T-helper 17 cell (primary cell): ENCODE measurements at places on chromosomes 16 and 17.

GRCh38 chr17:42675348-42675964 is 1.3 kb downstream of the PLEKHH3 start:
- DNase-seq: no peak

DNA sequence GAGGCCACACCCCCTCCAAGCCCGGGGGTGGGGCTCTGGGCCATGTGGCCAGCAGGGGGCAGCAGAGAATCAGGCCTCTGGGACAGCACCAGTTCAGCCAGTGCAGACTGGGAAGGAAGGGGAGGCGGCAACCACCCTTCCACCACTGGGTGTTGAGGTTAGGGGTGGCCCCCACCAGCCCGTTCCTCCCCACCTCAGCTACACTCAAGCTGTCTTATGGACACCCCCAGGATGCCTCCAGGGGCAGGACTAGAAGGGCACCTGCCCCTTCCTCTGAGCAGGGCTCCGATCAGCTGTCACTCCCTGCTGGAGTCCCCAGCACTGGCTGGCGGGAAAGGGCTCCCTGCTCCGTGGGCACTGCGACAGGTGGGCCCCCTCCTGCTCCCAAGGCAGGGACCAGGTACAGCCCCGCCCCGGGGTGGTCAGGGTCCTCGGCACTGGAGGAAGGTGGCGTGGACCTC is 21.8 kb downstream of the KATNB1 start:
- peak; percentile 78 for DNase-seq

DNA sequence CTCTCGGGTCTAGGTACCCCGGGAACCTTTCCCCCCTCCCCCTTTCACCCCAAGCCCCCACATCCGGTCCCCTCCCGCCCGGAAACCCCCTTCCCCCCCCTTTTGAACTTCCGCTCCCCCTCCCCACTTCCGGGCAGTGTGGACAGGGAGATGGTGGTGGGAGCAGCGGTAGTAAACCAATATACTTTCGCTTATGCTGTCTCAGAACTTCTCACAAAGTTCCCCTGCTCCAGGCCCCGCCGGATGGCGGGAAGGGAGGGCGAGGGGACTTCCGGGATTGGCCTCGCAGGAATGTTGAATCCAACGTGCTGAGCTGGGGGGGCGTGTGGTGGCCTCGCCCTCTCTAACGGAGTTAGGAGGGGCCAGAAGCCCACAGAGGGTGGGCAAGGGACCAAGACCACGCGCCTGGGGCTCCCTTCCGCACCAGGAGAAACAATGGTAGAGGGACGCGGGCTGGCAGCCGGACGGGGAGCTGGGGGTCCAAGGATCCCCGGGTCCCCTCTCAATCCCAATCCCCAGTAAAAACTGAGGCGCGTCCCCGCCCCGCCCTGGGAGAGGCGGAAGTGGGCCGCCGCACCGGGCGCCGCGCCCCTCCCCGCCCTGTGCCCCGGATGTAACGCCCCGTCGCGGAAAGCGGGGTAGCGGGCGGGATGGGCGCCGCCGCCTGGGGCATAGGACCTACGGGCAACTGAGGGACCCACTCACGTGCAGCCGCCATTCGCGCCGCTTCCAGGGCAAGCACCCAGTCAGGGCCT is 742 bp downstream of the PFN1 start:
- DNase-seq: peak; percentile 55

DNA sequence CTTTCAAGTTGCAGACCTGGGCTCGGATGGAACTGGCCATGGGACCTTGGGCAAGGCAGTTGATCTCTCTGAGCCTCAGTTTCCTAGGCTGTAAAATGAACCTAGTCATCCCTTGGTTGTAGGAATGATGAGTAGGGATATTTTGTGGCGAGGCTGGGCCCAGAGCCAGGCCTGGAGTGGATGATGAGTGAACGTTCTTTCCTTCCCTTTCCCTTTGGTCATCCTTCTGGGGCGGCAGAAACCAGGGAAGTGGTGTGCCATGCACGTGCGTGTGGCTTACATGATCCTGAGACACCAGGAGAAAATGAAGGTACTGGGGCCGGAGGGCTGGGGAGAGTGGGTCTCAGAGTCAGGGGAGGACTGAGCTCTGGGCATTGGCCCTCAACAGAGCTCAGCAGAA is 8.4 kb downstream of the FBRS start:
- no peak for DNase-seq

DNA sequence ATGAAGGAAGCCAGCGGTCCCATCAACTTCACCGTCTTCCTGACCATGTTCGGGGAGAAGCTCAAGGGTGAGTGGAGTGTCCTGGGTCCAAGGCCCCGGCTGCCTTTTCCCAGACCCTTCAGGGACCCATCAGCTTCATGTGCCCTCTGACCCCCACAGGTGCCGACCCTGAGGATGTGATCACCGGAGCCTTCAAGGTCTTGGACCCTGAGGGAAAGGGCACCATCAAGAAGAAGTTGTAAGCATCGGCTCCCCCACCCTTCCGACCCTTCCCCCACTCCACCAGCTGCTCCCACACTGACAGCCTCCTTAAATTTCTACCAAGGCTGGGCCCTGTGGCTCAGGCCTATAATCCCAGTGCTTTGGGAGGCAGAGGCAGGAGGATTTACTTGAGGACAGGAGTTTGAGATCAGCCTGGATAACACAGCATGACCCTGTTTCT is 1.9 kb downstream of the MYL11 start:
- no peak for DNase-seq

DNA sequence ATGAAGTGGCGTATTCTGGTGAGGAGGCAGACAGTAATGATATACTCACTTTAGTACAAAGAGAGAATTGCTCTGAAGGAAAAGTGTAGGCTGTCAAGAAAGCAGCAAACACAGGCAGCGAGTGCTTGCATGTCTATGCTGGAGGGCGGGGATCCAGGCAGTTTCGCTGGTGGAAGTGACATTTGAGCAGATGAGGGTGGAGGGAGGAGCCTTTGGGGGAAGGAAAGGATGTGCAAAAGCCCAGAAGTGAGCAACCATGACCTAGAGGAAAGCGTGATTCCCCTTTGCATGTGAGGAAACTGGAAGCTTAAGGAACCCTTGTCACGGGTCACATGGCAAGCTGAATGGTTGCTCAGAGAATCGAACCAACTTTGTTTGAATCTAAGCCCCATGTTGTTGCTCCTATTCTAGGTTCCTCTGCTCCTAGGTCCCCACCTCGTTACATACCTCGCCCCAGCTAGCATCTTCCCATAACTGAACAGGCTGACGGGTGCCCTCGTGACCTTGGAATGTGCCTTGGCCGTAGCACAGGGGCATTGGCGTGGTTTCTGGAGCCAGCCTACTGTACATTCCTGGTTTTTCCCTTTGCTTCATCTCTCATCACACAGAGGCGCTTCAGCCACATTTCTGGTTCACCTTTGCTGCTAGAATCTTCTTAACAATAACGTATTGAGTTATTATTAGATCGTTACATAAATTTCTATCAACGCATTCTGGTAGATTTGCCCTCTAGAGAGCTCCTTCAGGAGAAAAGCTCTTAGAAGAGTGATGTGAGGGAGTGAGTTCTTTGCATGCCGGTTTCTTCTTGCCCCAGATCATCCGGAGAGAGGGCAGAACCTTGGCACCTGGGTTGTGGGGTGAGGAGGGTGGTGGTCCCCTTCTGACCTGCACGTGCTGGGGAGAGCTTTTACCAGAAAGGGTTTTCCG is 191.8 kb downstream of the SNX29 start:
- DNase-seq: no peak

GRCh38 chr17:35676441-35676840 is 55.0 kb upstream of the RASL10B start:
- no peak for DNase-seq

- DNase-seq: no peak
Measured at GRCh38 chr17:65885541-65886312, 306.2 kb downstream of the CEP112 start.

DNA sequence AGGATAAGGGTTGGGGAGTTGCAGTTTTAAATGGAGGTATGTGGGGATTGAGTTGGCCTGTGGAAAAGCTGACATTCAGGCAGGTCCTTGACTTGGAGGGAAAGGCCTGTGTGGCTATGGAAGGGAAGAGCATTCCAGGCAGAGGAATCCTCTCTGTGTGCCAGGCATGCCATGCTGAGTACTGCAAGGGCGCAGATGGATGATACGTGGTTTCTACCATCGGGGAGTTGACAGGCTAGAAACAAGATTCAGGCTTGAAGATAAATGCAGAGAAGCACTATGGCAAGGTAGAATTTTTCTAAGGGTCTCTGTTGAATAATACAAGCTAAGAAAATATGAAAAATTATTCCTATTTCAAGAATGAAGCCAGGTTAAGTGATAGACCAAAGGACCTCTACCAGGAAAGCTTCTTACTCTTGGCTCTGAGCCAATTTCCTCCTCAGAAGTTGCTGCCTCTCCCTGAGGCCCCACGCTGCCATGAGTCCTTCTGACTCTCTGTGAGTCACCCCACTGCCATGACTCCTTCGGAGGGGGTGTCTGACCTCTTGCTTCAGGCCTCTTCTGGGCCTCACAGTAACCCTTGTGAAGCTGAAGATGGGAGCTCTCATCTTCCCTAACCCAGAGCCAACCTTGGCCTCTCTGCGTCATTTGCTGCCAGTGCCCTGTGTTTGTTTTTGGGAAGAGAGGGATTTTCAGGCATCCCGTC is 75.8 kb downstream of the WNT3 start:
- DNase-seq: no peak

- DNase-seq: no peak
Measured at GRCh38 chr16:4262303-4262835, 10.5 kb downstream of the TFAP4 start.

DNA sequence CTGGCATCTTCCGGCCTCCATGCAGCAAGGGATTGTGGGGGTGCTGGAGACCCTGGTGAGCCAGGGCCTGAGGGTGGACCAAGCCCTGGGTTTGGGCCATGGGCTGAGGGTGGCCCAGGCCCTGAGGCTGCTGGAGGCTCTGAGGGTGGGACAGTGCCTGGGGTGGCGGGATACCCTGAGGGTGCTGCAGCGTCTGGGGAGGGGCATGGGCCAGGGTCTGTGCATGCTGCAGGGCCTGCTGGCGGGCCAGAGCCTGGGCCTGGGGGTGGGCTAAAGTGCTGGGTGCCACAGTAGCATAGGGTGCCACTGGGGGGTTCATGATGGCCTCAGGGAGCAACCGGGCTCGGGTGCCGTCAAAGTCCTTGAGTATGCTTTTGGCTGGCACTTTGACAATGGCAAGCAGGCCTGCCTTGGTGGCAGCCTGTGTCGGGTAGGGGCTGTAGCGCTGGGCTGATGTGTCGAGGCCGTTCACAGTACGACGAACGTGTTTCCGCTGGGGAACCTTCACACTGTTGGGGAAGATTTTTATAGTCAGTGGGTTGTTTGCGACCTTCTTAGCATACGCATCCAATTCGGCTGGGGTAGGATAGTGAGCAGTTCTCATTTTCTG is 15.6 kb downstream of the TRAF4 start:
- DNase-seq: no peak

- no peak for DNase-seq
Measured at GRCh38 chr16:85729452-85730185, 21.3 kb downstream of the C16orf74 start.

- DNase-seq: no peak
Measured at GRCh38 chr17:34909040-34909439, 52.2 kb downstream of the CCT6B start.

- DNase-seq: no peak
Measured at GRCh38 chr17:79732804-79733691, 2.3 kb downstream of the ENPP7 start.

GRCh38 chr16:50213939-50214519 is 52.3 kb upstream of the ADCY7 start:
- DNase-seq: no peak

- peak; percentile 61 for DNase-seq
Measured at GRCh38 chr17:80991645-80992076, at the start of gene CHMP6. TSS of gene CHMP6 (plus strand) at chr17:80991841. CDS start at chr17:80991919, 78 bp downstream.

- DNase-seq: no peak
Measured at GRCh38 chr17:37643869-37644268, 623 bp upstream of the DDX52 start.

GRCh38 chr16:51636920-51637769 is 486.1 kb upstream of the SALL1 start:
- DNase-seq: no peak

DNA sequence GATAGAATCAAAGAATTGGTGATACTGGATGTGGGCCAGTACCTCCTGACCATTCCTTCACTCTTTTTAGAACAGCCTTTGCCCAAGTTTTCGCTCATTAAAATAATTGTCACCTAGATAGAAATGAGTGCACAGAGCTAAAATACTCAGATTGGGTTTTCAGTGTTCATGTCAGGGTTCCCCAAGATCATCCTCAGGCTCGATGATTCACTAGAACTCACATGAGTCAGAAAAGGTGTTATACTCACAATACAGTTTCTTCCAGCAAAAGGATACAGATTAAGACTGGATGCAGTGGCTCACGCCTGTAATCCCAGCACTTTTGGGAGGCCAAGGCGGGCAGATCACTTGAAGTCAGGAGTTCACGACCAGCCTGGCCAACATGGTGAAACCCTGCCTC is 19.9 kb downstream of the ERCC4 start:
- DNase-seq: no peak

DNA sequence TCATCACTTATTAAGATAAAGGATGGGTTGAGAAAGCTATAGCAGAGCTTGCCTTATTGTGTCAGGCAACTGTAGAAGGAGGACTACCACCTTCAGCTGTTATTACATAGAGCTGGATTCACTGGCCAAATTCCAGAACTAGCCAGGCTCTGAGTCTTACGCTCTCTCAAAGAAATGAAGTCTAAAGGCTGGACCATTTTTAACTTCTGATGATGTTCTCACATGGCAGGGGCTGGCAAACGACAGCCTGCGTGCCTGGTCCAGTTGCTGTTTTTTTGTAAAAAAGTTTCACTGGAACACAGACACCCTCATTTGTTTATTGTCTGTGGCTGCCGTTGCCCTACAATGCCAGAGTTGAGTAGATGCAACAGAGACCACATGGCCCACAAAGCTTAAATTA is 21.2 kb downstream of the TRAF4 start:
- no peak for DNase-seq

- DNase-seq: no peak
Measured at GRCh38 chr16:19851476-19851875, 33.2 kb downstream of the GPRC5B start.

DNA sequence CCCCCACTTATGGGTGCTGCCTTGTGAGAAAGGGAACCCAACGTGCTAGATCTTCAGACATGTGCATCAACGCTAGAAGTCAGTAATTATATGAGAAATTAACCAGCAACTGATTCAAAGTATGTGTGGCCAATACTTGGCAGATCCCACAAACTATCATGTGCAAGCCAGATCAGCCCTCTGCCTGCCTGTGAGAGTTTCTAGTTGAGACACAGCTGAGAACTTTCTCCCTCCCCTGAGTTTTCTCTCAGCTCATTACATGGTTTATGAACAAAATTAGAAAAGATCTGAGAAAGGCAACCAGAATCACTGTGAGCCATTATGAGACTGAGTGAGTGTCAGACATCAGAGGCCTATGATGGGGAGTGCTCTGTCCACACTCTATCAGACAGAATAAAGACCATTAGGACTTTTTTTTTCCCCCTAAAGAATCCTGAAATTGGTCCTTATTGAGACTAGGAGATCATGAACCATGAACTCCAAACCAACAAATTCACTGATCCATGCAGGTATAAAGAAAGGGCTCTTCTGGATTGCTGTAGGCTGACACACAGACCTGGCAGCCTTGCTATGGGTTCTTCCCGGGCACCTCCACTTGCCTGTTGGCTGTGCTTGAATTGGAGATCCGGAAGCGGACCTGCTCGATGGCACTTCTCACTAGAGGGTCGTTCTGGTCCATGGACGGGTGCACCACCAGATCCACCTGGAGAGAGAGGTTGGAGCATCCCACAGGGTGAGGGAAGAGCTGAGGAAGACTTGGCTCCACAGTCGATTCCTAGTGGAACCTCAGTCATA is 51.5 kb downstream of the GTF3C1 start:
- DNase-seq: no peak
